ENCODE measurements at places on chromosomes 4 and X.

DNA sequence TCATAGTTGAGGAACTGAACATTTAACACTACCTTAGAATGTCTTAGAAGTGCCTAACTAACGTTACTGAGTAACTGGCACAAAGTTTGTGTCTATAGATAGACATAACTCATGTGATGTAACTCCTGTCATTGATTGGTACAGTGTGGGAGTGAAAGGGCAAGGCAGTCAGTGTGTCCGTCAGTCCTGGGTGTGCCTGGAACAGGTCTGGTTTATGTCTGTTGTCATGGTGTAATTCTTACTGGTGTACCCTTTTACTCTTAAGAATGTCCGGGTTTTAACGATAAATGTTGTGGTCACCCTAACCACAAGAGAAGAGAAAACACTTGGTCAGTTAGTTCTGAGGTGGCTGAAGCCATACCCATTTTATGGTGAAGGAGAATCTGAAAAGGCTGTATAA lies 93.1 kb upstream of the ESX1 start:
- peak; percentile 14 for DNase-seq

- no peak for DNase-seq
These were observed 6.0 kb downstream of the SMAD1 start for GRCh38 chr4:145487631-145488030.

- DNase-seq = peak; percentile 68
These were observed 4.1 kb downstream of the ENPEP start for GRCh38 chr4:110480031-110480549.

DNA sequence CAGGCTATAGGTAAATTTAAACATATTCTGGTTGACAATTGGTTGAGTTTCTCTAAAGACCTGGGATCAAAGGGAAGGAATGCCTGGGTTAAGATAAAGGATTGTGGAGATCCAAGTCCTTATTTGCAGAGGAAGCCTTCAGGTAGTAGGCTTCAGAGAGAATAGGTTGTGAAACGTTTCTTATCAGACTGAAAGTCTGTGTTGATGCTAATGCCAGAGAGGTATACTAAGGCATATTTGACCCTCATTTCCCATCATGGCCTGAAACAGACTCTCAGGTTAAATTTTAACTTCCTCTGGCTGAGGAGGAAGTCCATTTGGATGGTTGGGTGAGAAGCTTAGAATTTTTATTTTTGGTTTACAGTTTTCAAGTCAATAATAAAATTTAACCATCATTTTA lies 48.1 kb downstream of the UGT2A2 start:
- DNase-seq = no peak

GRCh38 chrX:120308558-120308957 lies 2.7 kb downstream of the TMEM255A start:
- no peak for DNase-seq

GRCh38 chr4:148110169-148110568 lies 332.0 kb downstream of the NR3C2 start:
- DNase-seq = no peak

DNA sequence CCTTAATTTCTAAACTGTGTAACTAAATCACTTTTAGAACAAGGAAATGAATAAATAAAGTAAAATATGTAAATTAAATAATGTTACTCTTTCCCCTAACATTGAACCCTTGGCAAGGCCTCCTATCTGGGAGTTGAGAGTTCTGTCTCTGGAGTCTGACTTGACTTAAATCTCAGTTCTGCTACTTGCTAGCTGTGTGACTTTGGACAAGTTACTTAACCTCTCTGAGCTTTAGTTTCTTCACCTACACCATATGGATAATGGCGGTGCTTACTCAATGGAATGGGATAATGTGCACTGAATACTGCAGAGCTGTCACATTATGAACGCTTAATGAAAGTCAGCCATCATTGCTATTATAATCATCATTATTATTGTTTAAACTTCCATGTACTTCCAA lies 92.1 kb upstream of the SOD3 start:
- no peak for DNase-seq

DNA sequence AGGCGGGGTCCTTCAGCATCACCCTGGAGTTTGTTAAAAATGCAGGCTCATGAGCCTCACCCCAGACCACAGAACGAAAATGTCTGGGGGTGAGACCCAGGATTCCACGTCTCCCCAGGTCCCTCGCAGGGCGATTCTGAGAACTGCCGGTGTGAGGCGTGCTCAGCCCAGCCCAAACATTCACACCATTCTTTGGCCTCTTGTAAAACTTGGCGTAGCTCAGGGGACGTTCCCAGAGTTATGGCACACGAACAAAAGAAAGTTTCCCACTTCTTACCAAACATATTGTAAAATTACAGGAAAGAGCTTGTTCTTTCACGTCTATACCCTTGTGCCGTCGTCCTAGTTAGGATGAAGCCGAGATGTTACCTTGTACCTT lies 12.9 kb downstream of the CD99 start:
- DNase-seq = no peak

DNA sequence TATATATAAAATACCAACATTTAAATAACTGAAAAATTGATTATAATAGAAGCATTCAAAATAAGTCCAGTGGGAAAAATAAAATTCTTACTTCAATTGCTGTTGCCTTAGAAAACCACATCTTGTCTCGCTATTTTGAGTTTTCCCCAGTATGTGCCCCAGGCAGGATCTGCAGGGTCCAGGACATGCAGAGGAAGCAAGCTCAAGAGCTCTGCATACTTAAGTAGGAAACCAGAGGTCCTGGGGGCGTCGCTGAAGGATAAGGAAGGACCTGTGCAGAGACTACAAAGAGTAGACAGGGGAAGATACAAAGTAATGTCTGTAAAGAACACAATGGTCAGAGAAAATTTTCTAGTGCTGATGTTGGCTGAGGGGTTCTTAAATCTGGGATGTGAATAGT lies 310.5 kb upstream of the EMCN start:
- no peak for DNase-seq

DNA sequence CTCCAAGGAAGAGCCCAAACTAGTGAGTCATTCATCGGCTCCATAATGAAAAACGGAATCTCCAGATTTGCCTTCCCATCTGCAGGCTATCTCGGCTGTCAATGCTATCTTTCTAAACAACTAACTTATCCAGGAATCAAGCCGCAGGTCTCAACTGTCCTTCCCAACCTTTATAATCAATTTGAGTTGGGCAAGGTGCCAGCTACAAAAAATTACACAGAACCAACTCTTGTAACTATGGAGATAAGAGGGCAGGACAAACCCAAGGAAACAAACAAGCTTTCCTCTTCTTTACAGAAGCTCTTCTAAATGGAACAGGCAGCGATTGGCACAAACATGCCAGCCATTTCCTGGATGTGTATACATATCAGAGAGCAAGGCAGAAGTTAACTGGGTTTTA lies 61.2 kb upstream of the RAI2 start:
- DNase-seq = no peak

DNA sequence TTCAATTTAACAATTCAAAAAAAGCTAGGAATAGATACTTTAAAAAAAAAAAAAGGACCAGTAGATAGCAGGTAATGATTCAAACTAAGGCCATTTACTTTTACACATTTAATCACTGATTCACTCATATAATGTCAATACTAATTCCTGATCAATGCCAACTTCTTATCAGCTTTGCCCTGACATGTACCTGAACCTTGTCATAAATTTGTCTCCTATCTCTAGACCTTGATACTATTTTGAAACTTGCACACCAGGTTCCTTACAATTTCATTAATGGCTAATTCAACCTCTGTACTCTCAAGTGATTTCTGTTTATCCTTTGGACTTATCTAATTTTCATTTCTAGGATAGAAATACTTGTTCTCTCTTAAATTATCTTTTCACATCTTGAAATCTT lies 55.4 kb downstream of the UGT2B4 start:
- DNase-seq = no peak

DNA sequence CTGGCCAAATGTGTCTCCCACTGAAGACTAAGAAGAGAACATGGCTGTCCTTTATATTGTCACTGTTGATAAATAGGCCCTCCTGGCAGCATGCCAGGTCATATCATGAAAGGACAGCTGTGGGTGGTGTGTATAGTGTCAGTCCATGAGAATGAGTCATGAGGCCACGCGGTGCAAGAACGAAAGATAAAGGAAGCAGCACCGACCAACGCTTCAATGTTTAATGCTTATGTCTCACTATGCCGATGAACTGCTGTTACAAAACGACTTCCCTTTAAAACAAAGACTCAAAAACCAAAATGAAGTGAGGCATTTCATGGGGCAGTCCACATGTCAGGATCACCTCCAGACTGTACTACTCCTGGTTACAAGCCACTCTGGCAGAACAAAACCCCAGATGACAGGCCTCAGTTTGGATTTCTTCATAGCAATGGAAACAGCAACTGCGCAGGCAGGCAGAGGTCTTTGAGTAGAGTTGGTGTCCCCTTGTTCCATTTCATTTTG lies 5.2 kb upstream of the TCEANC start:
- DNase-seq = no peak

GRCh38 chr4:130073145-130073790 lies 977.3 kb downstream of the C4orf33 start:
- no peak for DNase-seq

- no peak for DNase-seq
These were observed 89.9 kb upstream of the MAOA start for GRCh38 chrX:43566170-43566569.

GRCh38 chr4:76611616-76612207 lies 176.7 kb downstream of the SHROOM3 start:
- no peak for DNase-seq

DNA sequence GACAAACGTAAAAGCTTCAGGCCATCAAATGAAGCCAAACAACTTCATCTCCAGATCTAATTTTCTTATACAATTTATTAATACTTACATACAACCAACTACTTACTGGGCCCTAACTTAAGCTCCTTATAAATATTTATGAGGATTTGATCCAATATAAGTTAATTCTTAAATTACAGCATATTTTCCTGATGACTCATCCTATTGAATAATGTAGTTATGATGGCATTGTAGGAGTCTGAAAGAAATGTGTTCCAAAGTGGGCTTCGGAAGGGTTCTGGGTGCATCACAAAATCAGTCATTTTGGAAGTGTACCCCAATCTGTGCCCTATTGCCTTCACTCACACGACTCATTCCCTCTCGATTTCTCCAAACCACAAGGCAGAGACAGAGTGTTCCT lies 455.1 kb upstream of the CTSO start:
- DNase-seq = peak; percentile 2

- peak; percentile 36 for DNase-seq
These were observed 99.4 kb downstream of the GPR82 start for GRCh38 chrX:41823402-41823801.

- DNase-seq = no peak
These were observed 73.3 kb downstream of the TMEM131L start for GRCh38 chr4:153539422-153539821.

DNA sequence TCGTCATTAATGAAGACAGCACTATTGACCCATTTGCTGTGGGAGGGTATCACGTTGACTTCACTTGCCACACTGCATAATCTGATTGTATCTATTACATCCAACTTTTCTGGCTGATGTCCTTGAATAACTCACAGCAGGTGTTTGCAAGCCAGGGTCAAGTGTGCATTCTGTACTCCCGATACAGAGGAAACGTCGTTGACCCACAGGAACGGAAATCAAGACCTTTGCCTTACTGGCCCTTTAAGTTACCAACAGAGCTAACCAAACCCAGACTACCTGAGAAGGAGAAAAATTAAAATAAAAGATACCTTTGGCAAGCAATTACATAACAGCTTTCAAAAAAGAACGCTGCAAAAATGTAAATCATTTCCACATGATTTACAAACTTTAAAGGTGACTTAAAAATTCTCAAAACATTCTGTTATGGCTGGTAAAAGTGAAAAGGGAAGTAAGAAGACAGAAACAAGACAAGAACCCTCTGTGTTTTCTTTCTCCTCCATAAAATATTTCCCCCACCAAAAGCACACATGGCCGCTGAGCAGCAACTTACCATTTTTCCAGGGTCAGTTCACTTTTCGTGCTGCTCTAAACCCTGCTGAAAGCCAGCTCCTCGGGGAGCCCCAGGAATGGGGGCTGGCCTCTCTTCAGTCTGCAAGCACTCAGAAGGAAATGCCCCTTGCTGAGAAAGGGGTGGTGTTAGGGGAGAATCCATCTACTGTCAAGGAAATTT lies 6.5 kb upstream of the SHISA3 start:
- no peak for DNase-seq

DNA sequence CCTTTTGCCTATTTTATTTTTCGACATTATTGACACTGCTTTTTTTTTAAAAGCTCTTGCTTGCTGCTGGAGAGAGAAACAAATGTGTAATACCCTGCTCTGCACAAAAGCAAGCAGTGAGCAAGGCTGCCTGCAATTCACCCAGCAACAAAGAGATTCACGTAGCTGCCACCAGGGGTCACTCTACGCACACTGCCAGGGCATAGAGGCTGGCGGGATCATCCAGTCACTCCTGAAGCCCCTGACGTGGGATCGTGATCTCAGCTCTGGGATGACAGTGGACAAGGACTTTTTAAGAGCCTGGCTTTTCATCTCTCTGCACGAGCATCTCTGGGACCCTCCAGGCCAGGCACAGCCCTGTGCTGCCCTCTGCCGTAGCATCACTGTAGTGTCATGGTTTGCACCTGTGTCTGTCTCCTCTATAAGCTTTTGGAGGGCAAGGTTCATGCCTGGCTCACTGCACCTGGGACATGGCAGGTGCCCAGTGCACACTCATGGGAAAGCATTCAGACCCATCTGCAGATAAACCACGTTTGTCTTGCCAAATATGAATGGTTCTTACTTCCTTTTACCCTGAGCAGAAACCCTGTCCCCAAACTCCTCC lies 19.8 kb downstream of the C4orf50 start:
- DNase-seq = peak; percentile 37

DNA sequence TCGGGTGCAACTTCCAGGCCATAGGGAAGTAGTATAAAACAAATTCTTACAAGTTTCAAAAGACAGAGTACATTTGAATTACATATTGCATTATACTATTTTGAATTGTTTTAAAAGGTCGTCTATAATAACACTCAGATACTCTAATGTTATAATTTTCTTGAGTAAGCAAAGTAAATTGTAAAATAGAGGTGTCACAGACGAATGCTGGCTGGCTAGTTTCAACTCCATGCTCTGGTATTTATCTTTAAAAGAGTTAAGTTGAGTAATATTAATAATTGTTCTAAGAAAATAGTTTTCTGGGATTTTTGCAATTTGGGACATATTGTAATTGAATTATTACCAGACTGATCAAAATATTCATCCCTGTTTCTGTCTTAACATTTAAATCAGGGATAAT lies 764.9 kb downstream of the TECRL start:
- DNase-seq = no peak

- DNase-seq = no peak
These were observed 241.4 kb upstream of the CNKSR2 start for GRCh38 chrX:21132686-21133393.

DNA sequence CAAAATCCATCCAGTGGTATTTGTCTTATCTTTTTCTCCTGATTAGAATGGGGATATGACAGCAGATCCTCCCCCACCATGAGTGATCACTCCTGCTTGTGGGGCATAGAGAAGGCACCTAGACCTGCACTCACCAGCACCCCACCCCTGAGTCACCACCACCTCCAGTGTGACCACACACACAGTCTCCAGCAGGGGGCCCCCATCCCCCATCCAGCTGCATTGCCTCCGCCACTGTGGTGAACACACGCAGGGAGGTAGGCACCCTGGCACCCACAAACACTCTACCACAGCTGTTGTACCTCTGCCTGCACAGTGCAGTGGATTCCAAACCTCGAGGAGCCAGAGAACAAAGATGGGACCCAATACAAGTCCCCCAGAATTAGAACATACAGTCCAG lies 9.0 kb upstream of the MAGEA8 start:
- no peak for DNase-seq

Measured in HCEC 1CT (cell line).